ENCODE measurements at places on chromosomes 7 and 10.

GRCh38 chr7:128934361-128935341 is 3.1 kb upstream of the IRF5 start:
- DNase-seq = no peak

- no peak for DNase-seq
Observed at GRCh38 chr7:90201500-90202195, 9.9 kb upstream of the STEAP2 start.

- DNase-seq = no peak
Observed at GRCh38 chr10:57513637-57514036, 754.1 kb downstream of the IPMK start.

- DNase-seq = no peak
Observed at GRCh38 chr7:26000841-26001240, 151.2 kb upstream of the NFE2L3 start.

GRCh38 chr10:36538953-36539586 is 586.3 kb upstream of the ANKRD30A start:
- no peak for DNase-seq

Data from pons (tissue), 1 donor.